Dermis microvascular lymphatic vessel endothelial cell (primary cell): ENCODE measurements at places on chromosomes 4 and X. TPM values are rescaled to one million over a fixed set of nuclear protein-coding genes. Genes with fewer than 3 reads are reported as not detected.
A peak's percentile ranks its signal among the peaks of the same experiment; 100 is the strongest.

GRCh38 chr4:68907245-68907644 lies 44.4 kb downstream of the UGT2A3 start:
- DNase-seq = no peak

GRCh38 chr4:55498051-55498450 lies 48.7 kb downstream of the CLOCK start:
- no peak for DNase-seq

- no peak for DNase-seq
Measured at GRCh38 chrX:74779175-74779574, 146.1 kb downstream of the NEXMIF start.

DNA sequence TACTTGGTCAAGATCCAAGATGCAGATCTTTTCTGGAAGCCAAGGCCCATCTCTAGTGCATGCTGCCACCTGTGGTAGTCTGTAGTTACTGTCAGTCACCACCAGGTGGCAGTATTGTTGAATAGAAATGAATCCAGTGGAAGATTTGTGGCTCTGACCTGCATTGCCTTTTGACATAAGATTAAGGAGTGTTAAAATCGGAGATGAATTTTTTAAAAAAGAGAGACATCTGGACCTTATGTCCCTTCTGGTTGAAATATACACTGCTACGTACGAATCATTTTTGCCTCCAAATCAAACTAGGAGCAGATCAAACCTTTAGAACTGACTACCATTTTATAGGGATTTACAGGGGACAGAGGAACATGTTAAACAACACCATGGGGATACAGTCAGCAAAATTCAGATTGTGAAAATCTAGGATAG lies 46.9 kb upstream of the RHOH start:
- DNase-seq = peak; percentile 77

- no peak for DNase-seq
Measured at GRCh38 chrX:153434801-153435200, 11.1 kb downstream of the TREX2 start.

GRCh38 chr4:3366893-3367775 lies 74.3 kb downstream of the RGS12 start:
- DNase-seq = no peak

GRCh38 chrX:116667346-116668134 lies 204.8 kb upstream of the CT83 start:
- no peak for DNase-seq

DNA sequence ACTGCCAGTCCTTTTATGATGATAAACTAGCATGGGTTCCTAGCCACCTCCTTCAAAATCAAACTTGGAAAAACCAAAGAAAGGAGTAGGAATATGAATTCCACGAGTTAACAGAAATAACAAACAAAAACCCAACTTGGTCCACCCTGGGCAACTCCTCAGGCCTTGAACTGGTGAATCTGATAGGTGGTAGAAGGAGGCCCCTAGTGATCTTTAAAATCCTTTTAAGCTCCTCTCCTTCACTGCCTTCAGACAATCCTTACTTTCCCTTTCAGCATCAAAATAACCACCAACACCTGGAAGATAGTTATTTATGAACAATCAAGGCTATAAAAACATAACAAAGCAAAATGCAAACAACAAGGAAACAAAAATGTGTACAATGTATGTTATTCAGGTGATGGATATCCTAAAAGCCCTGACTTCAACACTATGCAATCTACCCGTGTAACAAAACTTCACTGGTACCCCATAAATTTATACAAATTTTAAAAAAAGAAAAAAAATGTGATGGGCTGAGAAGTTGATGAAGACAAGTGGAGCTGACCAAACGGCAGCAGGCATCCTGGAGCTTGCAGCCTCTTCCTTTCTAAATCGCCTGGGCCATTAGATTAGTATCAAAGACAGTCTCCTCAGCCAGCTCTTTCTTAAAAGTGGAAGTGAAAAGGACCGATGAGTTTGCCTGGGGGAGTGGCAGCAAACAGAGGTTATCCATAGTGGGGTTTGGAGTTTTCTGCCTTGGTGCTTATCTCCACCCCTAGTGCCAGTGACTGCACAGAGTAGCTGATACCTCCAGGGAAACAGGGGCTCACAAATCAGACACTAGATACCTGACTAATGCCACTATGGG lies 179.6 kb downstream of the TMA16 start:
- DNase-seq = no peak

DNA sequence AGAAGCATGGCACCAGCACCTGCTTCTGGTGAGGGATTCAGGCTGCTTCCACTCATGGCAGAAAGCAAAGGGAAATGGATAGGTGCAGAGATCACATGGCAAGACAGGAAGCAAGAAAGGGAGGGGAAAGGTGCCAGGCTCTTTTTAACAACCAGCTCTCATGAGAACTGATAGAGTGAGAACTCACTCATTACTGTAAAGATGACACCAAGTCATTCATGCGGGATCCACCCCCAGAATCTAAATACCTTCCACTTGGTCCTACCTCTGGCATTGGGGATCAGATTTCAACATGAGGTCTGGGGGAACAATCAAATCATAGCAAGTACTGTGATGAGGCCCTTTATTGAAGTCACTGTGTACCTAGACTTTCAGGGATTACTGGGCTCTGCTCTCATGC lies 72.0 kb upstream of the PRDM5 start:
- no peak for DNase-seq

- peak; percentile 61 for DNase-seq
Measured at GRCh38 chr4:128349921-128350320, 62.3 kb upstream of the PGRMC2 start.

- DNase-seq = peak; percentile 8
Measured at GRCh38 chr4:138609943-138610350, 367.8 kb upstream of the SLC7A11 start.

- no peak for DNase-seq
Measured at GRCh38 chrX:107646735-107647134, 18.4 kb downstream of the PRPS1 start.

GRCh38 chr4:159506801-159507517 lies 404.1 kb downstream of the RAPGEF2 start:
- DNase-seq = no peak

DNA sequence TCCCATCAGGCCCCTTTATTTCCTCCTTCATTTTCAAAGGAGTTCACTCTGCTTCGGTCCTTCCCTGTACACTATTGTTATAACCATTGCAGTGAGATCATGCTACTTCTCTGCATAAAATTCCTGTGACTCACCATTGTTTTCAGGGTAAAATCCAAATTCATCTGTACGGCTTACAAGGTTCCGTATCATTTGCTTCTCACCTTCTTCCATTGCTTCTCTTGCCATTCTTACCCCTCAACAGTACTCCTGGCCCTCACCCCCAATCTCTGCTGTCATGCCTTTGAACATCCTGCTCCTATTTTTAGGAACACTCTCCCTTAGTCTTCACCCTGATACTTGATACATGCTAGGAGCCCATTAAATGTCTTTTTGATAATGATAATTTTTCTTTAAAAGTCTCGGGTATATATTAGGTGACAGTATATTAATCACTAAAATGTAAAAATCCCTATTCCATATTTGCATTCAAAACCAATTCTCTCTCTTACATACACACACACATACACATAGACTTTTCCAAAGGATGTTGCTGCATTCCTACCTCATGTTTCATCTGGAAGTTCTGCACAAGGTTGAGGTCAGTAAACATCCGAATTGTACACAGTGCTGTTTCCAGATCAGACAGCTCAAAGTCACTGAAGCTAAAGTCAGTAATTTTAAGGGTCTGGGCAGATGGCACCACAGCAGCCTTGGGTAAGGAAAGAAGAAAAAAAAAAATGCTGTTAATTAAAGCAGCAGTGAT lies 103.4 kb downstream of the PDE5A start:
- DNase-seq = peak; percentile 82

GRCh38 chr4:153064571-153064970 lies 128.4 kb downstream of the FHDC1 start:
- DNase-seq = no peak

- DNase-seq = no peak
Measured at GRCh38 chrX:40097504-40098263, at the start of gene BCOR. Gene BCOR (minus strand): TSS chrX:40097958. CDS start chrX:40077929, 20,029 bp downstream.

DNA sequence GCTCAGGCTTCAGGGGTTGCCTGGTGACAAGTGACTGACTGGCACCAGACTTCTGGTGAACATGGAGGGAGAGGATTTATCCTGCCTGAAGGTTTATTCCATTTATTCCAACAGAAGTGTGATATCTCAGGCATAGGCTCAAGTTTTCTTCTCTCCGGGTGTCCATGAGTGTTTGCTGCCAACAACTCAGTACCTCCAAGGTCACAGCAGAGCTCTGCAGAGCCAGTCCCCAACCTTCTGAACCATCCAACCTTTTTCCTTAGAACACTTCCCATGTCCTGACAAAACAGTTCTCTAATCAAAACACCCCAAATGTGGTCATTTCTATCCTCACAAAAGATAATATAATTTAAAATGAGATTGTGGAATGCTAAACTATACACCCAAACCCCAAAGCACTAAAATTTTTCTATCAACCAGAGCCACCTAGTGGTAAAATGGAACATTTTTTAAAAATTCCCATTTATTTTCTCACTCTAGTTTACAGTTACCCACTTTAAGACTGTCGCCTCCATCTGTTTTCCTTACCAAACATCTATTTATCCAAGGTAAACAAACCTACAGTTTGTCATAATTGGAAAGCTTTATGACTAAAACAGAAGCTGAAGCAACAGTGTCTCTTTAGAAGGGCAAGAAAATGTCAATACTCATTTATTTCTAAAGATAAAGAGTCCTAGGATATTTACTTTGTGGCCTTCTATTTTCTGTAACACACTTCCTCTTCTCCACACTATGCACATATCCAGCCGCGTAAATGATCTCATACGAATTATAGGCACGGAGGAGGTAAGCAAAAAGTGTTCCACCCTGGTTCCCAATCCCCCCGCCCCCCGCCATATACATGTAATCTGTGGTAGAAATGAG lies 39.5 kb downstream of the TMEM154 start:
- DNase-seq = peak; percentile 4

DNA sequence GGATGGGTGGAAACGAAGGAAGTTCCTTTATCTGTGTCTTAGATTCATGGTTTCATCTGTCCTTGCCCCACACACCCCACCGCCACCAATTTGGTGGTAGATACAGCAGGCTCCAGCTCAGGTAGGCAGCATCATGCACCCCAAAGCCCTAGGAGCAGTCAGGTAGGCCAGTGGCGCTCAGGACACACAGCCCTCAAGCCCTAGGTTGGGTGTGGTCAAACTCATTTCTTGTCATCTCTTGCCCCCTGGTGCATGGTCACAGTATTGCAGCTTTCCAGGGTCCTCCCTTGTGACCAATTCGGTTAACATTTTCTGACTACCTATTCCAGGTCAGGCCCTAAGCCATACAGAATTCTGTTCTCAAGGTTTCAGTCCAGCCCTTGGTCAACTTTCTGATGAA lies 14.5 kb upstream of the PRRG3 start:
- DNase-seq = peak; percentile 39

DNA sequence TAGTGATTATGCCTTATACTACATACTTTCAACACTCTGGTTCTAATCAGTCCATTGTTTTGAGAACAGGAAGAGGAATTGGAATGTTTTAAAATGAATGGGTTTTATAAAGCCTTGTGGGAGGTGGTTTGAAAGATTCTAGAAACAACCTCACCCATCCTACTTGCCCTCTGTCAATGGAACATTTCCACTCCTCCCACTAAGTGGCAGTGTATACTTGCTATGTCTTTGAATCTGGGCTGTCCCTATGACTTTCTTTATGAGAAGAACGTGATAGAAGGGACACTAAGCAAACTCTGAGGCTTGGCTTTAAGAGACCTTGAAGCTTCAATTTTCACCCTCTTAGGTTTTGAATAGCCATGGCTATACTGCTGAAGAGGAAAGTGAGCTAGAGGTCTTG lies 611.2 kb downstream of the PPP4R3C start:
- peak; percentile 67 for DNase-seq

GRCh38 chr4:48634688-48635308 lies 144.7 kb downstream of the ZAR1 start:
- no peak for DNase-seq

Gene PROM1
- total RNA-seq = under 0.01 TPM in 2 replicates

Gene LDB2
- 360 and 479 TPM in 2 replicates for total RNA-seq

Gene SPANXA2
- total RNA-seq = not detected in 2 replicates

Gene HPSE
- 9.2 and 19.7 TPM in 2 replicates for total RNA-seq

Gene ARL9
- under 0.01 TPM in 1 of 2 replicates, not detected in the other for total RNA-seq

Gene GPRASP1
- 0.51 and 1.1 TPM in 2 replicates for total RNA-seq

Gene DIPK2B
- total RNA-seq = 57.9 and 86.7 TPM in 2 replicates

Gene PABPC1L2B
- total RNA-seq = not detected in 2 replicates

Gene INTS6L
- total RNA-seq = 0.63 and 0.77 TPM in 2 replicates

Gene PABPC1L2A
- total RNA-seq = not detected in 2 replicates

Gene MTMR8
- total RNA-seq = 0.26 and 0.51 TPM in 2 replicates

Gene CSAG3
- total RNA-seq = not detected in 2 replicates

Gene ARSJ
- total RNA-seq = 15.3 and 15.4 TPM in 2 replicates

Gene AADAT
- total RNA-seq = 0.51 and 1.4 TPM in 2 replicates

Gene CCDC149
- total RNA-seq = 7.4 and 15.8 TPM in 2 replicates

Gene ALAS2
- not detected in 2 replicates for total RNA-seq

Gene XPNPEP2
- not detected in 2 replicates for total RNA-seq

Gene MAGEE1
- total RNA-seq = 0.64 and 1.0 TPM in 2 replicates

Gene KCNIP4
- total RNA-seq = not detected in 2 replicates
